GM23248 (cell line): ENCODE measurements at places on chromosomes 7 and 10.

- no peak for DNase-seq
Observed at GRCh38 chr10:101752241-101752640, 23.7 kb downstream of the FGF8 start.

DNA sequence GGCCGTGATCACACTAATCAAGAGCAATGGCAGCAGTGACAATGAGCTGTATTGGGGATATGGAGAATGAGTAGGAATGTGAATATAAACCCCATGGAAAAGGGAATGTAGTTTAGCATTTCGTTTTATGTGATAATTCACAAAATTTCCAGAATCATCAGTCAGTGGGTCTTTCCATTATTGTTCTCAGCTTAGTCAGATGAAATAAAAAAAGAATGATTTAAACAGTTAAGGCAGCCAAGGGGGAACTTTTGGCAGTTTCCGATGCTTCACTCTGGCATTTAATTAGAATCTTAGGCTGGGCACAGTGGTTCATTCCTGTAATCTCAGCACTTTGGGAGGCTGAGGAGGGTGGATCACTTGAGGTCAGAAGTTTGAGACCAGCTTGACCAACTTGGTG, 86.6 kb downstream of the PRTFDC1 start:
- no peak for DNase-seq

- DNase-seq: no peak
Observed at GRCh38 chr7:149002604-149003003, 25.7 kb downstream of the PDIA4 start.

- DNase-seq: no peak
Observed at GRCh38 chr7:27601217-27601616, 61.5 kb downstream of the HIBADH start.

- DNase-seq: no peak
Observed at GRCh38 chr10:58016614-58017013, 251.1 kb downstream of the IPMK start.

- no peak for DNase-seq
Observed at GRCh38 chr10:117741524-117741923, 199.0 kb downstream of the EMX2 start.

GRCh38 chr7:83469491-83469890, 179.4 kb downstream of the SEMA3E start:
- DNase-seq: peak; percentile 10

DNA sequence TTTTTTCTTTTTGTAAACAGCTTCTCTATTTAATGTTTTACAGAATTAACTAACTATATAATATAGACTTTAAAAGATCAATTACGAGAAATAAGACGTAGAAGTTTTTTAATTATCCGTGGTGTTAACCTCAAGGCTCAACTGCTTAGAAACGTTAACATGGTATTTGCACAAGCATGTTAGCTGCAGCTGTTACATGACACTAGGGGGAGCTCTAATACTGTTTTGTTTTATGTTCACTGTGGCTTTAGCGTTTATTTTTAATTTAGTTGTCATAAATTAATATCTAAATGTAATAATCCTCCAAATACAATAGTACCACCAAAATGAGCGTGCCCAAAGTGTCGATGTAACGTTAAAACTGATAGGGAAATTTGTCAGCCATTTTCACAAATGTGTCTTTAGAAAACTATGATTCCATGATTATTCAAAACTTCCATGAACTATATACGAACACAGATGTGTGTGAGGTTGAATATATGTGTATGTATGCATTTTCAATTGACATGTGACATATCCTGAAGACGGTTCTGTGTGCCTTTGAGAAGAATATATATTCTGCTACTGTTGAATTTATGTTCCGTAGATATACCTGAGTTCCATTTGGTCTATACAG, 828.8 kb upstream of the MBL2 start:
- DNase-seq: peak; percentile 52

- DNase-seq: no peak
Observed at GRCh38 chr7:138049505-138050116, 26.6 kb upstream of the AKR1D1 start.

DNA sequence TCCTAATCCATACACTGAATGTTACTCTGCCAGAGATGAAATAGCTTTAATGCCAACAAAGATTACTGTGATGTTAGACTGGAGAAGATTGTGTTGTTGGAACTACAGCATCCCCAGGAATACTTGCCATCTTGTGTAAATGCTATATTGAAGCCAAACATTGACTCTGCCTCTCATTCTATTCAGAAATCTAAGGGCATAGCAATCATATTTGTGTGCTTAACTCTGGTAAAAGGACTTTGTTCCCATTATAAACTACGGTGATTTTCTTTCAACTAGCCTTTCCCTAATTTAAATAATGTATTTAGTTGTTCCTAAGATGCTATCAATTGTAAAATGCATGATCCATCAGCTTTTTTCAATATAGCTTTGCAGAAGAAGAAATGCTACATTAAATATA, 498.4 kb upstream of the LRRN3 start:
- DNase-seq: no peak

- DNase-seq: no peak
Observed at GRCh38 chr7:31663072-31663471, 23.9 kb upstream of the PPP1R17 start.
